Glutamatergic neuron (in vitro differentiated cells): ENCODE measurements at places on chromosomes 16 and 17. TPM values are rescaled to one million over a fixed set of nuclear protein-coding genes. Genes with fewer than 3 reads are reported as not detected.

The CFAP97D1 gene
- not detected for total RNA-seq

The KREMEN2 gene
- total RNA-seq = 12.8 TPM

The FNDC8 gene
- total RNA-seq = not detected

The SULT1A4 gene
- total RNA-seq = 1.0 TPM

The SPN gene
- total RNA-seq = 0.27 TPM

The KRTAP4-16 gene
- total RNA-seq = not detected

The PGS1 gene
- 50.2 TPM for total RNA-seq

The SRSF1 gene
- total RNA-seq = 227 TPM

The DBNDD1 gene
- 77.8 TPM for total RNA-seq

The NOL3 gene
- 8.8 TPM for total RNA-seq

The KRTAP3-1 gene
- not detected for total RNA-seq

The SLC13A2 gene
- total RNA-seq = not detected

The PHOSPHO1 gene
- 0.22 TPM for total RNA-seq

The CIBAR2 gene
- total RNA-seq = not detected

The PRSS21 gene
- not detected for total RNA-seq

The HSPB9 gene
- total RNA-seq = 0.44 TPM

The KIF2B gene
- total RNA-seq = not detected

The CMTM2 gene
- total RNA-seq = not detected

The ZNF469 gene
- total RNA-seq = 0.56 TPM

The ATP5PD gene
- total RNA-seq = 139 TPM

The RHBDL3 gene
- total RNA-seq = 124 TPM

The TMEM114 gene
- total RNA-seq = not detected

The TAT gene
- not detected for total RNA-seq

The GLP2R gene
- not detected for total RNA-seq
